ENCODE measurements at places on chromosomes 1 and 21.

DNA sequence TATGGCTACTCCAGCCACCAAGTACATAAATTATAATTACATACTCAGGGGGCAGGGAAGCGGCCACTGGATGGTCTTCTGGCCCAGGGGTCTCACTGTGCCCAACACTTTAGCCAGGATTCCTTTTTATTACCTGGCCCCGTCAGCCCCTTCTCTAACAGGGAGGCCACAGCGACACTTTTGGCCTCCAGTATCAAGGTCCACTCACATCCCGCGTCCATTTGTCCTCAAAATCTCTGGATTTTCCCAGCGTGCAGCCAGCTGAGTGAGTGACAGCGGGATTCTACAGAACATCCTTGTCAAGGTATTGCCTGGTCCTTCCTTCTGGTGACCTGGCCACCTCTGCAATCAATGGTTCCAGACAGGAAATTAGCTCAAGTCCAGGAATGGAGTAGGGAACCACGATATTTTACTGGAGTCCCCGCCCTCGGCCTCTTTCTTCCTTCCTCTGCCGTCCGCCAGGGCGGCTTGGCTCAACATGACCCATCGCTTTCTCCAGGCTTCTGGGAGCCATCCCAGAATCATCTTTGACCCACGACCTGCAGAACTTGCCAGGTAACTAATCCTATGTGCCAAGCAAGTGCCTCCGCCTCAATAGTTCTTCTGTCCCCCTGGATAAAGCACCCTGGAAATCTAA is 2.7 kb upstream of the COL6A2 start:
- DNase-seq, result no peak

GRCh38 chr21:46217511-46218196 is 10.9 kb downstream of the LSS start:
- DNase-seq, result no peak

DNA sequence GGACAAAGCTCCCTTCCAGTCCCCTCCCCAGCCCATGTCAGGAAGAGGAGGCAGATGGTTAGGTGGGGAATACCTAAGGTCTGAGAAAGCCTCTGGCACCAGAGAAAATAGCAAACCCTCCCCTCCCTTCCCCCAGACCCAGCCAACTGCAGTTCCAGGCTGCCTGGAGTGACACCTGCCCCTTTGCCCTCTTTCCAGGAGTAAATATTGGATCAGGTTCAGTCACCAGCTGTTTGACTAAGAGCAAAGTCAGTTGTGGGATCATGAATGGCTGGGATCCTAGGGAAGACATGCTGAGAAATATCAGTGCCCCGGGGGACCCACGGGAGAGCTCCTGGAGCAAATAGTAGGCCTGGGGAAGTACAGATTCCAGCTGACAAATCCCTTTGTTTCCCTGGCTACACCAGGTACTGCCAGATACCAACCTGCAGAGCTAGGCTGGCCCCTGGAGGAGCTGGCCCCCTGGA is 12.2 kb upstream of the CDK18 start:
- no peak for DNase-seq

GRCh38 chr1:12386130-12386529 is 156.3 kb downstream of the VPS13D start:
- DNase-seq, result no peak

GRCh38 chr1:240190881-240191401 is 99.3 kb downstream of the FMN2 start:
- DNase-seq, result no peak

DNA sequence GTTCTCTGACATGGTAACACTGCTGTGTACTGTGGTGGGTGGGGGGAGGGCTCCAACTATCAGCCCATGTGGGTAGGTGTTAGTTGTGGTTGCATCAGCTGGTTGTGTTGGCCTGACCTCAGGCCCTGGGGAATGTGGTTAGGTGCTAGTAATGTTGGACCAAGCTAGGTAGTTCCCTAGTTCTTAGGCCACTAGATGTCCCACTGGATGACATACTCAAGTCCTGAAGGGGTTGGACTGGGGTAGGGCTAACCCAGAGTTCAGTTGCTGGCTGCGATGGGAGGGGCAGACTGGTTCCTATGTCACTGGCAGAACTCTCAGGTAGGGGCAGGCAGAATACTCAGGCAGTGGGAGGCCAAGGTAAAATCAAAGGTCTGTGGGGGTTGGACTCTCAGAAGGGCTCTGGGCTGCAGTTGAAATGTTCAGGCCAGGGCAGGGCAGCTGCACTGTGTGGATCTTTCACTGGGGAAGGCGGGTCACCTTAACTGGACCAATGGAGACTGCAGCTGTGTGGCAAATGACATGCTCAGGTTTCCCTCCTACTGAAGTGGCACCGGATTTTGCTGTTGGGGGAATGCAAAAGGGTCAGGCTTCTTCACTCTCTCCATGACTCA is 870.7 kb downstream of the LRRIQ3 start:
- no peak for DNase-seq

GRCh38 chr21:28429161-28429560 is 563.5 kb downstream of the LTN1 start:
- DNase-seq, result no peak

- DNase-seq, result no peak
Measured at GRCh38 chr1:224773646-224774045, 155.8 kb upstream of the DNAH14 start.
